ENCODE measurements at places on chromosomes 12 and 14. TPM values are rescaled to one million over a fixed set of nuclear protein-coding genes. Genes with fewer than 3 reads are reported as not detected.

- DNase-seq = no peak
These were observed 102.2 kb downstream of the ERC1 start for GRCh38 chr12:1093166-1093751.

DNA sequence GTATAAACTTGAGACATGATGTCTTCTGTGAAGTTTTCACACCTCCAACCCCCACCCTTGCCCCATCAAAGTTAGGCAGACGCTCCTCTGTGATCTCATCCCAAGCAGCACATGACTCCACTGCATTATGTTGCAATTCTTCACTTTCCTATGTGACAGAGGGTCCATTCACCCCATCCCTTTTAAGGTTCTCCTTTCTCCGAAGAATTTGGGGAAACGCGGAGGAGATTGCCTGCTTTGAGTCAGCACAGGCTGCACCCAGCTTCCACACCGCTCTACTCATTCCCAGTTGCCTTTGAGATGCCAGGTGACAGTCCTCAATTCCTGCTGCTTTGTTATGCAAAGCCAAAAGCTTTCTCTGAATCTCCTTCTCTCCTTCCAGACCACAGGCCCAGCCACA is 61.8 kb downstream of the PHLDA1 start:
- no peak for DNase-seq

DNA sequence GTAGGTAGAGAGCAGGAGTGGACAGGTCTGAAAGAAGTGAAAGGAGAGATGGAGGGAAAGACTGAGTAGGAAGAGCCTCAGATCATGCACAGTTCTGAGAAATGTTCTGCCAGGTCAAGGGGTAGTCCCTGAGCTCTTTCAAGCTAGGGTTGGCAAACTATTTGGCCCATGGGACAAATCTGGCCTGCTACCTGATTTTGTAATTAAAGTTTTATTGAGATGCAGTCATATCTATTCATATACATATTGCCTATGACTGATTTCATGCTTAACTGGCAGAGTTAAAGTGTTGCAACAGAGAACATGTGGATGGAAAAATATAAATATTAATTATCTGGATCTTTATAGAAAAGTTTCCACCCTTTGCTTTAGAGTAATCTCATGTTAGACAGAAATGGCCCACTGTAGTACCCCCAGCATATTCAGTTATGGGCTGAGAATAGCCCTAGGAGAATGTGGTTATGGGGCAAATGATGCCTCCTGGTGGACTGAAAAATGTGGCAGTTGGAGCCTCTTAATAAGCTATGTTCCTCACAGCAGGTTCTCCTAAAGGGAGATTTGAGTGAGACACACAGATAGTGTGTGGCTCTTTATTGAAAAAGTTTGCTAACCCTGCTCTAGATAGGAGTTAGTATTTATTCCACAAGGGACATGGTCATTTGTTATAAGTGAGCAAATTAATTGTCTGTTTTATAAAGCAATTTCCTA is 476.9 kb downstream of the LRIG3 start:
- no peak for DNase-seq

The LRP10 gene
- total RNA-seq = 71.0 TPM

GRCh38 chr14:74472601-74473000 is 20.5 kb downstream of the NPC2 start:
- no peak for DNase-seq

The RIMBP2 gene
- not detected for total RNA-seq

DNA sequence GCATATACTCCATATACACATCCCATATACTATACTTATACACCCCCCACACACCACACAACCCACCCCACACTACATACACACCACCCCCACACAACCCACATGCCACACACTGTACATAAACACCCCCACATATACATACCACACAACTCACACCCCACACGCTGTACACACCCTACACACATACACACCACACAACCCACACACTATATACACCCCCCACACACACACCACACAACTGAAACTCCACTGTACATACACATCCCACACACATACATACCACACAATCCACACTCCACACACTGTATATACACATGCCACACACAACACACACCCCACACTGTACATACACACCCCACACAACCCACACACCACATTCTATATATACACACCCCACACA is 81.0 kb downstream of the NOC4L start:
- no peak for DNase-seq

- DNase-seq = no peak
These were observed 169.1 kb upstream of the TBX3 start for GRCh38 chr12:114852976-114853529.

Measured in cardiac septum (tissue), 1 donor.